B cell (primary cell): ENCODE measurements at places on chromosomes 3 and 15.

DNA sequence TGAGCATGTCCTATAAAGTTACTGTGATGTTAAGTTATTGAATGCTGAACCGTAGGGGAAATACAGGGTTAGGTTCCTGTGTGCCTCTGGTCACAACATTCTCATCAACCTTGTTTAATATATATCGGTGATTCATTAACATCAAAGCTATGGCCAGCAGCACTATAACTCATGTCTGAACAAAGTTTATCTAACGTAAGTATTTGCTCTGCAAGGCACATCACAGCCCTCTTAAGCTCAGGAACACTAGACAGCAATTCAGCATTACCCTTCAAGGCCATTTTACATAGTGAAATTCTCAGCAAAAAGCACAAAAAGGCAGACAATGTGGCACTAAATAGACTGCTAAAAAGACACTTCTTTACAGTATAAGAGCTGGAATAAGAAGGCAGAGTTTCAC, 48.2 kb upstream of the FNDC3B start:
- DNase-seq, result no peak

DNA sequence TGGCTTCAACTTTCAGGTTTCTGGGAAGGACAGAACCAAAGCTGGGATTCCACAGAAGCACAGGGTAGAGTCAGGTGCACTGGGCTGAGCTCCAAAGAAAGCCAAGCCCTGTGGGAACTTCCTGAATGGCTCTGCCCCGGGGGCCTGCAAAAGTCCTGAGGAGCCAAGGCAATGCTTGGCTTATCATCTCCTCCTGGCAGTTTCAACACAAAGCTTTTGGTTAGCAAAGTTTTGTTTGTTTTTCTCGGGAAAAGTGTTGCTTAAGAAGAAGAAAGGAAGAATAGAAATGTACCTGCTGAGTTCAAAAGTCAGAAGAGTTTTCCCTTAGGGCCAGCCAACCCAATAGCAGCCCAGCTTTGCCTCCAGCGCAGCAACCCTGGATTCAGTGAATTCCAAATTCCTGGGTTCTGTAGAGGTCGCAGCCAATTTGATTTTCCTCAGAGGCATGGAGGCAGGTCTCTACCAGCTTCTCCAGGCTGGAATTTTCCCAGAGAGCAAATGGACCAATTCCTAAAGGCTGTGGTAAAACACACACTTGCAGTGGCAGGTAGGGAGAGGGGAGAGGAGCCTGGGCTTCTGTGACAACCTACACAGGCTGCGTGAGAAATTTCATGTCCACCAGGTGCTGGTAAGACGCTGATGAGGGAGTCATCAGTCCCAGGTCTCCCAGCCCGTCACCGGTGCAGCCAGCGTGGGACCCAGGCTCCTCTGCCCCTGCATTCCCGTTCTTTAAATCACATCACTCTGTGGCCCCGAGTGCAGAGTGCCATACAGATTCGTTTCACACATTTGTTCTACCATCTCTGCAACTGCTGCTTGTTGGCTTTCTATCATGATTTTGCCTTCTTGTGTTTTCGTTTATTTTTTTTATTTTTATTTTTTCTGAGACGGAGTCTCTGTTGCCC, 54.3 kb upstream of the SNRPA1 start:
- no peak for DNase-seq

DNA sequence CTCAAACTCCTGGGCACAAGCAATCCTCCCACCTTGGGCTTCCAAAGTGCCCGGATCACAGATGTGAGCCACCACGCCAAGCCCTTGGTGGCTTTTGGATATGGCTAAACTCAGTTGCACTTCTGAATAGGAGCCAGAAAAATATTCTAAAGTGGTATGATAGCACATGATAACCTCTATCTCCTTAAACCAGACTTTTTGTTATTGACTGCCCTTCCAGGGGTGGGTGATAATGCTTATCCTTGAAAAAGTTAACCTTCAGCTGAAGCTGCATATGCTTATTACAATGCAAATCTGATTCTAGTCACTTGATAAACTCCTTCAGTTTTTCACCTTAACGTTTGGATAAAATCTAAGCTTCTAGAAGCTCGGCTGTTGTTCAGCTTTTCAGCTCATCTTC, 6.3 kb downstream of the CCNB2 start:
- no peak for DNase-seq

GRCh38 chr3:50609763-50610085, 1.9 kb downstream of the CISH start:
- DNase-seq, result no peak

- no peak for DNase-seq
These were observed 130.2 kb downstream of the SSR3 start for GRCh38 chr3:156424758-156425157.
